ENCODE measurements at places on chromosomes 13 and 19.

DNA sequence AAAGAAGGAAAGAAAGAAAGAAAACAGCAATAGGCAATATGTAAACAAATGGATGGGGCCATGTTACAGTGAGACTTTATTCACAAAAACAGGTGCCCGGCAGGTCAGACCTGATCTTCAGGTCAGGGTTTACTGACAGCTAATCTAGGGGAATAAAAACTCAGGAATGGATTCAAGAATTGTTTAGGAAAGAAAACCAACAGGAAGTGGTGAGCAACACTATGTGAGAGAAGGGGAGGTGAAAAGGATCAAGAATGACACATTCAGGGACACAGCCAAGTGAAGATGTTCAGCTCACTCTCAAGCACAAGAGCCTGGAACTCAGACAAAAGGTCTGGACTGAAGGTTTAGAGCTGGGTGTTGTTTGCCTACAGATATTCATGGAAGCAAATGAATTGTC, 244.5 kb downstream of the EFNB2 start:
- DNase-seq: no peak

DNA sequence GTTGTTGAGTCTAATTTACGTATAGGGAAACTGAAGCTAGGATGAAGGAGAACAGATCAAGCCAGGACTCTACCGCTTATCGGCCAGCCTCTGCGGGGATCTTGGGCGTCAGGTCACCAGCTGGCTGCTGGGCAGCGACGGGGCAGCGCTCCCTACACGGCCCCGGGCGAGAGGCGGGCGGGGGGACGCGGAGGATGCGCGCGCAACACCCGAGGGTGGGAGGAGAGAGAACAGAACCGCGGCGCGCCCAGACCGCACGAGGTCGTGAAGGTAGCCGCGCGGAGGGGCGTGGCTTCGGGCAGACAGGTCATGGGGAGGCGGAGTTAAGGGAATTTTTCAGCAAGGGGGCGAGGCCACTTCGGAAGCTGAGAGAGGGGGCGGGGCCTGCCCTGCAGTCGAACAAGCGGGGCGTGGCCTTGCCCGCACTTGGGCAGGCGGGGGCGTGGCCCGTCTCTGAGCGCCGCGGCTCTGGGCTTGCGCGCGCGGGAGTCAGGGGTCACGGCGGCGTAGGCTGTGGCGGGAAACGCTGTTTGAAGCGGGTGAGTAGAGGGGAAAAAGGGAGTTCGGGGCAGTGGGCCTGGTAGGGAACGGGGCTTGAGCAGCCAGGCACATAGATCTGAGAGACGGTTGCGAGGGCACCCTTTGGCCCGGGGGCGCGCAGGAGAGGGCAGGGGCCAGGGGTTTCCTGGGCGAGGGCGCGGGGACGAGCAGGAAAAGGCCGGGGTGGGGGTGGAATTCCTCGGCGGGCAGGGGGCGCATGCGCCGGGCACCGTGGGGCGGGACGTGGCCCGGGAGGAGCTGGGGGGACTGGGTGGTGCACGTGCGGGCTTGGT, at the start of gene POLD1:
TSS of gene POLD1 (plus strand) at position 496 of the 833 bp plus-strand sequence. CDS start 14,505 bp downstream, outside the sequence.
- peak; percentile 95 for DNase-seq

DNA sequence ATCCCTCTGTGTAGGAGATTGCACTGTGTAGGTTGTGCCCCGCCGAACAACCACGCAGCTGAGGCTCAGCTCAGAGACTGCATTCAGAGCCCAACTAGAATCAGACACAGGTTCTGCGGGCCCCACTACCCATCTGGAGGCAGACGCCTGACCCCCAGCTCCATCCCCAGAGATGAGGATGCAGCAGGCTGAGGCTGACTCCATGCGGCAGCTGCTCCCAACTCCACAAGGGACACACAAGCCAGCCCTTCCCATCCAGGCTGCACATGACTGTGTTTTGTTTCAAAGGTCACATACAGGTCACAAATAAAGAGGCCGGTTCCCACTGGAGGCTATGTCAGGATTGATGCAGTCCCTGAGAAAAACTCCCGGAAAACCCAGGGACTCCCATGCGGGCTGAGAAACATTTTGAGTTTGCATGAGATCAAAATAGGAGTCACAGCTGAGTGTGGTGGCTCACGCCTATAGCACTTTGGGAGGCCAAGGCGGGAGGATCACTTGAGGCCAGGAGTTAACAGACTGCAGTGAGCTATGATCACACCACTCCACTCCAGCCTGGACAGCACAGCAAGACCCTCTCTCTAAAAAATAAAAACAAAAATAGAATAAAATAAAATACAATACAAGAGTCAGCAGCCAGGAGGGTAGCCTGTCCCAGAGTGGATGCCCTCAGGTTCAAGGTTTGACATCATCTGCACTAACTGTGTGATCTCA, 14.0 kb downstream of the ELL start:
- no peak for DNase-seq

GRCh38 chr13:40801255-40802217, 12.1 kb downstream of the SLC25A15 start:
- DNase-seq: no peak

DNA sequence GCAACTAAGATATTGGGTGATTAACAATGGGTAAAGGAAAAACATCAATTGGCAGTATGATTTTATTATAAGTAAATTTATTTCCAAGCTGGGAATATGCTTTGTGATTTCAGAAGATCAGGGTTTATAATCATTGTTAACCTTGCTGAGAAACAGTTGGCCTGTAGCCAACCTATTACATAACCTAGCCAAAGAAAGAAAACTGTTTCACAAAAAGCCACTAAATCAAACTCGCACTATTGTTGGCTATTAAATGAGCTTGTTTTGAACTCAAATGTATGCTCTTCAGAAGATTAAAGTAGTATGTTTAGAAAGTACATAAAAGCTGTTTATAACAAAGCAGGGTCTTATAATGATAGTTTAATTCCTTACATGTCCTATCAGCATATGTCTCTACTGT, 151.7 kb downstream of the LHFPL6 start:
- DNase-seq: no peak

- DNase-seq: no peak
Measured at GRCh38 chr13:64054321-64054720, 2638.7 kb upstream of the PCDH20 start.

- DNase-seq: no peak
Measured at GRCh38 chr13:60016229-60016628, 147.5 kb downstream of the DIAPH3 start.

DNA sequence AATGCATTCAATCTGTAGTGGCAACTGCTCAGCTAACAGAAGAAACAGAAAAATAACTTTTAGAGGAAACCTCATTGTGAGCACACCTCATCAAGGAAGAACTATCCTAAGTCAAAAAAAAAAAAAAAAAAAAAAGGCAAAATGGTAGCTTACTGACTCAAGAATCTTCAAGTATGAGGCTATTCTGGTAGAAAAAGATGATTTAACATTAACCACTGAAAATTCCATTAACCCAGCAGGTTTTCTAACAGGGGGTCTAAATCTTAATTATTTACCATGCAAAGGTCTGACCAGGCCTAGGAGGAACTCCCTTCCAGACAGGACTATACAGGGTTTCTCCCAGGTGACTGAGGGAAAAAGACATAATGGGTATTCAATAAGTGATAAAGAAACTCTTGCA, 28.4 kb upstream of the ZNF83 start:
- DNase-seq: no peak
